Placental epithelial cell (primary cell): ENCODE measurements at places on chromosomes 13 and 19. TPM values are rescaled to one million over a fixed set of nuclear protein-coding genes. Genes with fewer than 3 reads are reported as not detected.

Gene PSG7
- total RNA-seq, result 0.76 TPM in 1 of 2 replicates, not detected in the other

Gene PGLYRP1
- total RNA-seq, result not detected in 2 replicates

Gene MAP4K1
- 0.22 TPM in 1 of 2 replicates, not detected in the other for total RNA-seq

Gene ENOX1
- total RNA-seq, result 1.6 and 4.7 TPM in 2 replicates

Gene IZUMO4
- 0.65 and 3.5 TPM in 2 replicates for total RNA-seq

Gene SLC17A7
- under 0.01 TPM in 1 of 2 replicates, not detected in the other for total RNA-seq

Gene CYP4F2
- total RNA-seq, result not detected in 2 replicates
